Spinal cord (tissue), 10 donors: ENCODE measurements at places on chromosomes 1 and 21. TPM values are rescaled to one million over a fixed set of nuclear protein-coding genes. Genes with fewer than 3 reads are reported as not detected.
A peak's percentile ranks its signal among the peaks of the same experiment; 100 is the strongest.

DNA sequence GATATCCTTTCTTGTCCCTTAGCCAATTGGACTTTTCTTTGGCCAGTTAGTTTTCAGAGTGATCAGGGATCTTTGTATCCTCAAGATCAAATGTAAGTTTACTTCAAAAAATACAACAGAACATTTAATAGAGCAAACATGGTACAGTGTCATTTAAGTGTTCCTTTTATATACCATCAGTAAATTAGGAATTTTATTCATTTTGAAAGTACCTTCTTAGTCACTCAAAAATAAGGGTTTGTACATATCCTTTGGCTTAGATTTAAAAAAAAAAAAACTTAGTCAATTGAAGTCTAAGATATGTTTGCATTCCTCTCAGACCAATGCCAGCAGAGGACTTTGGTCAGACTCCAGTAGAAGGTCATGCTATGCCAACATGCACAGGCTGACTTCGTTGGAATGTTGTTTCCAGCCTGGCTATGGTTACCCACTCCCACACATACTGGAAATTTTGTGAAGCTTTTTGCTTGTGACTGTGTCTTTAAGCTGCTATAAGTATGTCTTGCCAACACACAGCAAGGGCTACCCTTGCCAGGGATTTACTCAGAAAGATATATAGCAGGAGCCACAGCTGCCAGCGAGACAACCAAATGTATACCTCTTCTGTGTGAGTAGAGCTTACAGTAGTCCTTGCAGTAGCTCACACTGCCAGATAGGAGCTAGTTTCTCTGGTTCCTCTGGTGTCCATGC lies 81.5 kb upstream of the LRIF1 start:
- no peak for DNase-seq

- DNase-seq: no peak
Observed at GRCh38 chr1:151373196-151373595, 691 bp upstream of the SELENBP1 start.

GRCh38 chr1:71780681-71781080 lies 501.7 kb downstream of the NEGR1 start:
- no peak for DNase-seq

- DNase-seq: no peak
Observed at GRCh38 chr1:47224676-47225399, 7.2 kb downstream of the TAL1 start.

DNA sequence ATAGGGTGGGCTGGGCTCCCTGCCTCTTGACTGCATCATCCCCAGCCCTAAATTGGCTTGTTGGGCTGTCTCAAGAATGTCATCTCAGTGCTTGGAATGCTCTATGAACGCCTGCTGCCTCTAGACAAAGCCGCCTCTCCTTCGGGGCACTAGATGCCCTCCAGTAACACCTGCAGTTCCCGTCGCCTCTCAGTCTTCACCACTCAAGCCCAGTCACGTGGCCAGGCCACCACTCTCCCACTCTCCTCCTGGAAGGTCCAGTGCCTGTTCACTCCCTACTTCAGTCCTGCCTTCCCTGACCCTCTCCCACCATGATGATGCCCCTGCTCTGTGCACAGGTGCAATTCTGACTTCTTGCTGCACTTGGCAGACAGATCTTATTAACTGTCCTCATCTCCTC lies 7.0 kb downstream of the TAS1R2 start:
- no peak for DNase-seq

GRCh38 chr1:32768110-32768850 lies 48.9 kb downstream of the YARS1 start:
- no peak for DNase-seq

- no peak for DNase-seq
Observed at GRCh38 chr1:151370211-151370911, 2.1 kb downstream of the SELENBP1 start.

GRCh38 chr1:196355206-196355786 lies 252.9 kb downstream of the KCNT2 start:
- DNase-seq: peak; percentile 12

- DNase-seq: no peak
Observed at GRCh38 chr1:59364037-59364436, 67.1 kb downstream of the FGGY start.

DNA sequence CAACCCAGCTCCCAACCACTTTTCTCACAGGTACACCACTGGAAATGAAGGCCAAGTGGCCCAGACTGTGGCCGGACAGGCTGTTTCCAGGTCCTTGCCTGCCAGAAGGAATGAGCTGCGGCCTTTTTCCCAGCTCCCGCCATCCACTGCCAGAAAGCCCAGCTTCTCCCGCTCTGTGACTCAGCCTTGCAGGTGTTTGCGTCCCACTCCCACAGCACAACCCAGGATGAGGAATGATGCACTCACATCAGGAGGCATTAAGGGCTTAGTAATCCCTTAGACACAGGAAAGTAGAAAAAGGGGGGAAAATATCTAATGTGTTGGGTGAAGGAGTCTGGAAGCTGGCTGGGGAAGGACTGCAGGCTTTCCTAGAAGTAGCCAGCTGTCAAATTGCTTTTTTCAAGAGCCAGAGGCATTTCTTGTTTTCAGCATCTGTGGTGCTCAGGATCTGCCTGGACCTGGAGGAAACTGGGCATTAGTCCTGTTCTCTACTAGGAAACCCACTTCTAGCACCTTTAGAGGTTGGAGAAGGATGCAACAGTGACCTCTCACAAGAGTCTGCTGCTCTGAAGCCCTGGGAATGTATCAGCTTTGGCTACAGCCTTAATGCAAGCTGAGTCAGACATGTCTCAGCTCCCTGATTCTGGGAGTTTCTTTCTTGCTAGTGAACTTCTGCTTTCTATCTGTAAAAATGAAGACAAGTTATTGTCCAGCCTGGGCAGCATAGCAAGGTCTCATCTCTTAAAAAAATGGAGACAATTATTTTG lies 13.2 kb upstream of the MAP1LC3C start:
- no peak for DNase-seq

DNA sequence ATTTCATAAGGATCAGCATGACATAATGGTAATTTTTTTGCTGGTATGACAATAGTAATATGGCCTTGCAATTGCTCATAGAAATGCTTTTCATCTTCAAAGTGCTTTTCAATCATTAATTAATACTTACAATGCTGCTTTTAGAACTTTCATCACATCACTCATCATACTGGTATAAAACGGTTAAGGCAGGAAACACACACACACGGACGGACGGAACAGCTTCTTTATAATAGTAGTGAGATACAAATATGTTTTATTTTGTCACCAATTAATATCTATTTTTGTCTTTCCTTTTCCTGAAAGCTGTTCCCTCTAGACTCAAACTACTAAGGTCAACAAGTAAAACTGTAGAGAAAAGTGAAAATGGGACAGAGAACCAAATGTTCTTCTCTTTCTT lies 353.9 kb upstream of the PKN2 start:
- no peak for DNase-seq

DNA sequence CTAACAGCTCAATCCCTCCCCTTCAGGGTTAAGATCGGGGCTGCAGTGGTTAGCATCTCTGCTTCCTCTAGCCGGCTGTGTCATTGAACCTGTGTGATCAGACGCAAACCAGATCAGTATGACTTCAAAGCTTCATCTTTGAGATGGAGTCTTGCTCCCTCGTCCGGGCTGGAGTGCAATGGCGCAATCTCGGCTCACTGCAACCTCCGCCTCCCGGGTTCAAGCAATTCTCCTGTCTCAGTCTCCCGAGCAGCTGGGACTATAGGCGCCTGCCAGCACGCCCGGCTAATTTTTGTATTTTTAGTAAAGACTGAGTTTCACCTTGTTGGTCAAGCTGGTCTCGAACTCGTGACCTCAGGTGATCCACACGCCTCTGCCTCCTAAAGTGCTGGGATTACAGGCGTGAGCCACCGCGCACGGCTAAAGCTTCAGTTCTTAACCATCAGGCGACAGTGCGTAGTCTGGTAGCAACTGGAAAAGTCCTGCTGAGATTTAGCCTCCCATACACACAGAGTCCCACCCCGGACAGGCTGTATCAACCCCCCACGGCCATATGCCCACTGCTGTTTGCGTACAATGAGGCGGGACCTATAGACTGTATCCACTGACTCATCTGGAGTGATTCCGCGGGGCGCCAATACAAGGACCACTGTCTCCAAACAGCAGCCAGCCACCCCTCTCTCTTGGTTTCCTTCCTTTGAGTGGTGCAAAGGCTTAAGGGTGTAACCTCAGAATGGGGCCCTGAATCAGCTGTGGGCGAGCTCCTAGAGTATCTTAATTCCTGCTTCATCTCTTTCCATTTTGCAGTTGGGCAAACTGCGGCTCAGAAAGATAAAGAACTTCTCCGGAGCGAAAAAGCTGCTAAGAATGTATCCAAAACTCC lies 23.3 kb downstream of the CELA3A start:
- peak; percentile 84 for DNase-seq

- no peak for DNase-seq
Observed at GRCh38 chr1:201088901-201089525, 23.2 kb downstream of the CACNA1S start.

DNA sequence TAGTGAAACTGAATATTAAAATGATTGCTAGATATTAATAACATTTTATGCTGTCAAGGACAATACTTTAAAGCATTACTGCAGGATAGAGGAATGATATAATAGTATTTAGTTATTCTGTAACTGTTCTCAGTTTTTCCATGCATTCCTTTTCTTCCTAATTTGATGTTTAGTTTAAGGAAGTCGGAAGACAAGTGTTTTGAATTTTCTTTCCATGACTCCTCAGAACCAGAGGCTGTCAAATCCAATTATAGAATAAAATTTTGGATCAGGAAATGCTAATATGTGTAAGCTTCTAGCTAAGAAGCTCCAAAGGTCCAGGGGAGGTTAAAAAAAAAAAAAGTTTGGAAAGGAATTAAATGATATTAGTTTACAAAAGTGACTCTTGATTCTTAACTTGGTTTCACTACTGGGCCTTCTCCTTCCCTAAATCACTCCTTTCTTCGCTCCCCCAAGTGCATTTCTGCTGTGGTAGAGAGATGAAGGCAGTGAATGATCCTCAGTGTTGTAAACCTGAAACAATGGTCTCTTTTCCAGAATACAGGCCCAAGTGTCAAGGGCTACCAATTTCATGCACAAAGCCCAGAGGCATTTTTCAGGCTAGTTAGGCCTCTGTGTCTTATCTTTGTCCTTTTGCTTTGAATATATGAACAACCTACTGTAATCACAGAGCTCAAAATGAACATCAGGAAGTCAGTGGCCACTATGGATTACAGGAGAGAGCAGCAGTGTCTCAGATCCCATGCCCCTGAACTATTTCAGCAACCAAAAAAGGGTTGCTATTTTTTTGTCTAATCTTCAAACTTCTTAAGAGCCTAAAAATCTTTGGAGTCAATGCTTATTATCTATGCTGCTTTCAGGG lies 6.2 kb downstream of the ADSS2 start:
- DNase-seq: no peak

DNA sequence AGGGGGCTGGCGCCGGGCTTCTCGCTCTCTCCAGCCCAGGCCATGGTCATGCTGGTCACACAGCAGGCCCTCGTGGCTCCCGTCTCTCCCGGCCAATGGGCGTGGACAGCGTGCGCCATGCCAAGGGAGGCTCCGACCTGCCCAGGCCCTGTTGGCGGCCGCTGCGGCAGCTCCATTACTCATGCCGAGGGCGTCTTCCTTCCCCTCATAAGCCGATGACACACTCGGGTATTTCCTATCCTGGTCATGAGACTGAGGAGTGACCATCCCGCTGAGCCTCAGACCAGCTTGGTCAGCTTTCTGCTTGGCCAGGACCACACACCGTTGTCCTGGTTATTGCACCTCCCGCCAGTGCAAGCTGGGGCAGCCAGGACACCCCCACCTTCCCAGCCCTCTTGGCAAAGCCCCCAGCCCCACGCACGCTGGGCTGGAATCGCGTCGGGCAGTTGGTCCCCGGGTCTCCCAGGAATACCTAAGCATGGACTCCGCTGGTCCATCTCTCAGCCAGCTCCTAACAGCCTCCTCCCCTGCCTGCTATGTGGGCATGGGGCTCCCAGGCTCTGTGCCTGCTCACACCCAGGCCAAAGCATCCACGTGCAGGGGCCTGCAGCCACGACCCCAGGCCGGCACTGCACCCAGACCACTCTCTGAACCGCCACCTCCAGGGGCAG lies 49.8 kb downstream of the ARHGEF16 start:
- DNase-seq: no peak

DNA sequence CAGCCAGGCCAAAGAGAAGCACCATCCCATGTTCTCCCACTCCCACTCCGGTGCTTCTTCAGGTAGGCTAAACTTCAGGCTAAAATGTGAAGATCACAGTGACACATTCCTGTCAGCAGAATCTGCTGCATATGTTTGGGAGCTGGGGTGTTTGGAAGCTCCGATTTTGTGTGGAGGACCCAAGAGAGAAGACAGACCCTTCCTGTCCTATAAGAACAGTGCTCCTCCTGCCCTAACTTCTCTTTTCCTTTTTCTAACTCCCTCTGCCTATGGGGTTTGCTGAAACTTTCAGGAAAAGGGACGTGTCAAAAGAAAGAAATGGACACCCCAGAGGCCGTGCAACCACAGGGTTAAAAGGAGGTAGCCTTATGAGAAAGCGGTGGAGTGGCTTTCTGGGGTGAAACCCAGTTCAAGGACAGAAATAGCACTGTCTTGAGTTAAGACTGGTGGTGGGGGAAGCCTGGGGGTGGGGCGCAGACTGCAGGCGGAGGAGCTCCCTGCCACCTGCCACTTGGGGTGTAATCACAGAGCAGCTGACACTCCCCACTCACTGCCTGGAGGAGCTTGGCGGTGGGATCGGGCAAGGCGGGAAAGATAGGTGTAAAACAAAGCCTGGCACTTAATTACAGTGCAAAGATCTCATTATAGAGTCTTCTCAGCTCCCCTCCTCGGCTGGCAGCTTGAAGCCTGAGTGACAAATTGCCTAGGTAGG lies 645 bp upstream of the TLR5 start:
- DNase-seq: no peak

DNA sequence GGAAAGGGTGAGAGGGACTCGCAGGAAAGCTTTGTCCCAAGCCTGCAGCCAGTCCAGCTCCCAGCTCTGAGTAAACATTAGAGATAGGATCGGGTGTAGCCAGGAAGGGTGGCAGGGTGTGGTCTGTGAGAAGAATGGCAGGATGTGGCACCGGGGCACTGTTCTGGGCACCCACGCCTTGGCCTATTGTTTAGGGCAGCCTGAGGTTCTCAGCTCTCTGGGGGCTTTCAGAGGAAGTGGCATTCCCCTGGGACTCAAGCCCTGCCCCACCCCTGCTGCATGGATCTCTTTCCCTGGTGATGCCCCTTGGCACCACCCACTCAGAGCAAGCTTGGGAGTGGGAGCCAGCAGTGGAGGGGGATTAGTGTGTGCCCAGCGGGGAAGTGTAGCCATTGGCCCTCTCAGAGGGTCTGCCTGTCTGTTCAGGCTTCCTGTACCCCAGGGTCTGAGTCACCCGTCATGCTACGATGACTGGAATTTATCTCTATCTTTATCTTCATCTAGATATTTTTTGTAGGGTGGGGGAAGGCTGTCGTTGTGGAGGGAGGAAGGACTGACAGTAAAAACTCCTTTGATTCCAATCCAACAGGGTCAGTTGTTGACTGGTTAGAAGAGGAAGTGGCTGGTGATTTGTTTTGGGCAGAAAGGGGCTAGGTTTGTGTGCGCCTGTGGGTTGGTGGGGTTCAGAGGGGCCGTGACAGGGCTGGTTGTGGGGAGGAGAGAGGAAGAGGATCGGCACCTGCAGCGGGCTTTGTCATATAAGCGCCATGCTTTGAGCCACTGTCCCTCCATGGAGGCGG lies 31.6 kb downstream of the SOX13 start:
- no peak for DNase-seq

INSRR gene
- polyA plus RNA-seq: 0.70 TPM

GRIK3 gene
- 43.6 TPM for polyA plus RNA-seq

IQGAP3 gene
- 10.4 TPM for polyA plus RNA-seq

LGALS8 gene
- polyA plus RNA-seq: 54.6 TPM

MCOLN2 gene
- 0.29 TPM for polyA plus RNA-seq

BCAN gene
- 1,252 TPM for polyA plus RNA-seq

KRTAP10-12 gene
- not detected for polyA plus RNA-seq

PRR9 gene
- not detected for polyA plus RNA-seq

PDZK1 gene
- 2.9 TPM for polyA plus RNA-seq

MRAP gene
- not detected for polyA plus RNA-seq

IFNAR2 gene
- 27.1 TPM for polyA plus RNA-seq
